ENCODE measurements at places on chromosomes 1 and 21.
A peak's percentile ranks its signal among the peaks of the same experiment; 100 is the strongest.

GRCh38 chr1:145960468-145961108 is 2.8 kb upstream of the LIX1L start:
- peak; percentile 66 for DNase-seq

GRCh38 chr21:14876524-14876840 is 188.3 kb downstream of the NRIP1 start:
- no peak for DNase-seq

GRCh38 chr1:38788341-38789336 is 70.9 kb downstream of the RRAGC start:
- no peak for DNase-seq

DNA sequence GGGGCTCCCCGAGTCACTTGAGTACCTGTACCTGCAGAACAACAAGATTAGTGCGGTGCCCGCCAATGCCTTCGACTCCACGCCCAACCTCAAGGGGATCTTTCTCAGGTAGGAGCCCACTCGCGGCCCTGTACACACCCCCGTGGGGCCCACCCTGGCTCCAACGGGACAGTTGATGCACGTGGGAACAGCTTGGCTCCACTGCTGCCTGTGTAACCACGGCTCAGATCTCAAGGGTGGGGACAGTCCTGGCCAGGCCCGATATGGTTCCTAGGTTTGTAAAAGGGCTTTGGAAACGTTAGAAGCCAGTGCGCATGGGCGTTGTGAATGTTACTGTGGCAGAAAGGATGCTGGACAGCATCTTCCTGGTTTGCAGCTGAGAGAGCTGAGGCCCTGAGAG is 18.8 kb downstream of the PODN start:
- DNase-seq: no peak

DNA sequence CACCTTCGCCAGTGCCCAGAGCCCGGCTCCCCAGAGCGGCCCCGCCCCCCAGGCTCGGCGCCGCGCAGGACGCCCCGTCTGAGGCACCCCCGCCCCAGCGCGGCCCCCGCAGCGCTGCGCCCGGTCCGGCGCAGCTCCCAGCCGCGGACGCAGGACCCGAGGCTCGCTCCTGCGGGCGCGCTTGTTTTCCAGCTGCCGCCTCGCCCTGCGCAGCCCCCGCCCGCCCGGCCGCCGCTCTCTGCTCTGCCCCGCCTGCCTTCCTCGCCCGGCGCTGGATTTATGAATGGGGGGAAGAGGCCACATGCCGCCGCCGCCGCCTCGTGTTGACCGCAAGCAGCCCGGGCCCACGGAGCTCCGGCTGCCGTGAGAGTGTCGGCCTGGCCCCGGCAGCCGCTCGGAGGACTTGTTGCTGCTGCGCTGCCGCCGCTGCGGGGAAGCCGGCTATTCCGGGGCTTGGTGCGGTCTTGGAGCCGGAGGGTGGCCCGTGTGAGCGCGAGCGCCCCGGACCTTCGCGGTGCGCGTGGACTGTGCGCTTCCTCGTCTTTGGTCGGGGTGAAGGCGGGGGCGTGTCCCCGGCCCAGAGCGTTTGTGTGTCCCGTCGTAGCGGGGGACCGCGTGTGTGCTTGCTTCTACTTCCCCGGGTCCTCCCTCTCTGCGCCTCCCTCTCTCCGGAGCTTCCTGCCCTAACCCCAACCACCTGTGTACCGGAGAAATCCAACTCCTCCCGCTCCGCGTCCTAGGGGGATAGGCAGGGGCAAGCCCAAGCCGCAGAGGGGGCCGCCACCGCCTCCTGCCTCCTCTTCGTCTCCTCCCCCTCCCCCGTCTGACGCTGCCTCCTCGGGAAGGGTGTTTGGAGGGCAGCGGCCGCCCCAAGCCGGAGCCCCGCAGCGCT is 736 bp downstream of the KCNC4 start:
- peak; percentile 30 for DNase-seq

DNA sequence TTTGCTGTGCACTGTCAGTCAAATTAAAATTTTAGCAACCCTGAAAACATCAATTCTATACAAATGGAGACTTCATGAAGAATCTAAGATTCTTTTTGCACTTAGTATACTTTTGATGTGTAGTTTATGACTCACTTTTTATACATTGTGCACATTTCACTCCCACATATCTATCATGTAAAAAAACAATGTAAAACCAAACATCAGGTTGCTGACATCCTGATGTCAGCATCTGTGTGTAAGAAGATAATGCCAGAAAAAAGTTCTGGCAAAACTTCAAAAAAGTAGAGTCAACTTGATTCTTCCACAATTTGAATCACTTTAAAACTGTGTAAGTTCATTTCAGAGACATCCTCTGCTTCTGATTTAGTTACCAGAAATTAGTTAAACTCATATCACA is 115.7 kb downstream of the CENPF start:
- no peak for DNase-seq

- DNase-seq: peak; percentile 12
Measured at GRCh38 chr1:115041654-115042053, 12.0 kb downstream of the TSHB start.

DNA sequence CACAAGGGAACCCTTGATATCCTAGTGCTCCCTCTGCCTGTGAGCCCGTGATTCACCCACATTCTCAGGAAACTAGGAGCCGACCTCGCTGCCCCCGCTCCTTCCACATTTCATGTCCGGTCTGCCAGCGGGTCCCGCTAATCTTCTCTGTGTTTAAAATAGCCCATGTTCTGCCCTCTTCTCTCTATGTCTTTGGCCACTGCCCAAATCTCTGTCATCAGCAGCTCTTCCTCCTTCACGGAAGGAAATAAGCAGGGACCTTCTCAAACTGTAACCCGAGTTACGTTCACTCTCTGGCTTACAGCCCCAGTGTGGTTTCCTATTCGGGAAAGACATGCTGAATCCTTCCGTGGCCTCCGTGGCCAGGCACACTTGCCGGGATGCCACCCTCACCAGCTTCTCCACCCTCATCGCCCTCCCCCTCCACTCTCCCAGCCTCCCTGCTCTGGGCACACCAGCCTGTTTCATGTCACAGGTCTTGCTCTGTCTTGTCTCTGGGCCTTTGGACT is 21.1 kb upstream of the UBXN10 start:
- peak; percentile 32 for DNase-seq

DNA sequence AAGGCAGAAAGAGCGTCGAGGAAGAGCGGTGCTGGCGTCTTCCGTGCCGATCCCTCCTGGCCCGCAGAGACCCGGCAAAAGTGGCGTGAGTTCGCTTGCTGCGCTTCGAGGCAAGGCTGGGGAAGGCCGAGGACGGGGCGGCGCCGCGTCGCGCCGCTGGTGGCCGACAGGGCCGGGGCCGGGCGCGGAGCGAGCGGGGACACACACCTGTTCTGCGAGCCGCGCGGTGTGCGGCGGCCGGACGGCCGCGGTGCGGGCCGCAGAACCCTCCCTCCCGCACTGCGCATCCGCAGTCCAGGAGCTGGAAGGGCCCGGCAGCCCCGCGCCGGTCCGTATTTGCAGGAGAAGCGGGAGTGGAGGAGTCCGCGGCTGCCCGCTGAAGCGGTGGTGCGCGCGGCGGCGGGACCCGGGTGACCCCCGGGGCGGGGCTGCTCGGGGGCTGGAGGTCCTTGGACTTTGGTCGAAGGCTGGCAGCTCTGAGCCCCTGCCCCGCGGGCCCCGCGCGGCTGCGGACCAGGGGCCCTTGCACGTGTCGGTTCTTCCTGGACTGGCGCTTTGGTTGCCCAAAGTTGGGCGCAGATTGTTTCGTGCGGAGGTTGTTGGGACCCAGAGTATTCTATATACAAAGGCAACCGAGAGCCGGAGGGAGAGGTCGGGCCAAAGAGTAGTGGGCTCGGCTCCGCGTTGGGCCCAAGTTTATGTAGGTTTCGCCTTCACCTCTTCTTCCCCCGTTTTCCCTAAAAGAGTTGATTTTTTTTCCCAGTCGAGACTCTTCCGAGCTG is 2.6 kb downstream of the RNF220 start:
- DNase-seq: no peak

- no peak for DNase-seq
Measured at GRCh38 chr1:200866521-200866920, 6.3 kb upstream of the GPR25 start.

DNA sequence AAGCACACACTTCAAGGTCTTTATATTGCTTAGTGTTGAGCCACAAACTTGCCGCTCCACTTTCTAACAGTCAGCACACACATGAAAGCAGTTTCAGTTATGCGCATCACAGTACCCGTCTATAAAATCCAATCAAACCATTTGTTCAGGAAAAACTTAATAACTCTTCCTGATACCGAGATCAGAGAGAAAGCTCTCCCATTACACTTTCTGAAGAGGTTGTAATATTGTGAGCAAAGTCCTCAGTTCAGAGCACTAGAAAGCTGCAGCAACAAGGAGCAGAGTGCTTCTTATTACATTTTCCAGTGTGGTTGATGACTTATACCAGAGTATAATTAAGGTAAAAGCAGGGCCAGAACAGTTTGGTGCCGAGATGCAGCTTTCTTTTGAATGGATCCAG is 102.8 kb upstream of the F3 start:
- no peak for DNase-seq

- no peak for DNase-seq
Measured at GRCh38 chr1:219697682-219698081, 84.8 kb upstream of the ZC3H11B start.

DNA sequence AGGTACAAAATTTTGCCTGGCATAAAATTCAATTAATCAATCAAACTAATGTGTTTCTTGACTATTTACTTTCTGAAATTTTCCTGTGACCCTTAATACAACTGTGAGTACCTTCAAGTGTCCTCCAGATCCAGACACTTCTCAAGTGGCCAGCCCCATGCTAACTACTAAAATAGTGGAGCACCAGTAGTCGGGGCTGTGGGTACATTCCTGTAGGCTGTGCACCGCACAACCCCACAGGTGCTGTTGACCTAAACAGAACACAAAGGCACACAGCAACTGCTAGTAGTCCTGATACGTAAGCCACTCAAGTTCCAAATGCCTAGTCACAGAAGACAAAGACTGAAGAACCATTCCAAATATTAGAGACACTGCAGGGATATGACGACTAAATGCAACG is 36.6 kb downstream of the TMEM50B start:
- no peak for DNase-seq

DNA sequence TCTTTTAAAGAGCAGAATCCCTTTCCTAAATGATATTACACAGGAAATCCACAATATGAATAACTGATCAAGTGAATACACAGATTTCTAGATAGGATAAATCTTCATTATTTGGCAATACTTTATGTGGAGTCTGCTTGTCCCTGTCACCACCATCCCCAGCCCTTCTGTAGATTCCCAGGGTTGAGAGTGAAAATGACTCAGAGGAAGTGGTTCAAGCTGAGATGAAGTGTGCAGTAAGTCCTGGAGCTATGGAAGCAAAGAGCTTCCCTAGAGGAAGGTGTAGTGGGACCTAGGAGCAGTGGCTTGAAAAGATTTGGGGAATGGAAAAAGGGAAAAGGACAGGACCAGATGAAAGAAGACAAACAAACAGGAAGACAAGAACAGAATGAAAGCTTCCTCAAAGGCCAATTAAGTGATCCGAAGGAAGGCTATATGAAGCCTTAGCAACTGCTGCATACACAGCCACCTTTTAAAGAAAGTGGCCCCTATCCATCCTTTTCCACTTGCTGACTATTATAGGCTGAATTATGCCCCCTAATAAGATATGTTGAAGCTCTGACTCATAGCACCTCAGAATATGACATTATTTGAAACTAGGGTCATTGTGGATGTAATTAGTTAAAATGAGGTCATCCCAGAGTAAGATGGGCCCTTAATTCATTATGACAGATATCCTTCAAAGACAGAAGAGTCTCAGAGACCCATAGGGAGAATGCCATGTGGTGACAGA is 96.5 kb upstream of the CAMK1G start:
- no peak for DNase-seq

Data from dermis microvascular lymphatic vessel endothelial cell (primary cell).